ENCODE measurements at places on chromosomes 3 and 15.

- DNase-seq, result no peak
Measured at GRCh38 chr3:57110214-57110613, 49.8 kb downstream of the SPATA12 start.

- no peak for DNase-seq
Measured at GRCh38 chr3:171553086-171553485, 92.9 kb upstream of the TNIK start.

DNA sequence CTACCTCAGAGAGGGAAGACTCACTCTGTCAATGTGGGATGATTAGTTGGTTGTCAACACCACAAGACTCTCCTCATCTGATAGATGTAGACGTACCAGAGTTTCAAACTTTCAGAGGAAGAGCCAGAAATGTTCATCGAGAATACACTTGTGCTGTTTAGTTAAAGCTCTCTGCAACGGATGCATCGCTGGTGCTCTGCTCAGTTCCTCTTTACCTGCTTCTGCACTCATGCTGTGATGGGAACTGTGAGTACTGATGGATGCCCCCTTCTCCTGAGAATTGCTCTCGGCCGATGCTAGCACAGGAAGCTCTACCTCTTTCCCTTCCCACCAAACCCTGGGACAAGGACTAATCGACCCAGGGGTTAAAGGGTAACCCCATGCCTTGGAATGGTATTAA, 51.8 kb upstream of the CCDC54 start:
- no peak for DNase-seq

GRCh38 chr3:94811836-94812235, 749.0 kb downstream of the NSUN3 start:
- no peak for DNase-seq

GRCh38 chr3:40800343-40800742, 275.6 kb downstream of the ZNF621 start:
- no peak for DNase-seq

- DNase-seq, result no peak
Measured at GRCh38 chr3:187063286-187064121, 75.8 kb downstream of the RPL39L start.

GRCh38 chr3:12436514-12437220, 47.6 kb upstream of the TSEN2 start:
- DNase-seq, result no peak

DNA sequence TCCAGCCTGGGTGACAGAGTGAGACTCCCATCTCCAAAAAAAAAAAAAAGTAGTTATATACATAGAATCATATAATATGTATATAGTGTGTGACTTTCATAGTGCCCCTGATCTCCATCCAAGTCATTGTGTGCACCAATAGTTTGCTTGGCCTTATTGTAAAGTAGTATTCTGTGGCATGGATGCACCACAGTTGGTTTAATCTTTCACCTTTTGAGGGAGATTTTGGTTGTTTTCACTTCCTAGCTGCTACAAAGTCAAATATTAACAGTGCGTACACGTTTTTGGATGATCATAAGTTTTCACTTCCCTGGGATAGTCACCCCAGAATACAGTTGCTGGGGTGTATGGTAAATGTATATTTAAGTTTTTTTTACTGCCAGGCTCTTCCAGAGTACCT, 162.8 kb downstream of the PTPRG start:
- DNase-seq, result no peak

- no peak for DNase-seq
Measured at GRCh38 chr3:191944835-191945234, 483.9 kb downstream of the PYDC2 start.

DNA sequence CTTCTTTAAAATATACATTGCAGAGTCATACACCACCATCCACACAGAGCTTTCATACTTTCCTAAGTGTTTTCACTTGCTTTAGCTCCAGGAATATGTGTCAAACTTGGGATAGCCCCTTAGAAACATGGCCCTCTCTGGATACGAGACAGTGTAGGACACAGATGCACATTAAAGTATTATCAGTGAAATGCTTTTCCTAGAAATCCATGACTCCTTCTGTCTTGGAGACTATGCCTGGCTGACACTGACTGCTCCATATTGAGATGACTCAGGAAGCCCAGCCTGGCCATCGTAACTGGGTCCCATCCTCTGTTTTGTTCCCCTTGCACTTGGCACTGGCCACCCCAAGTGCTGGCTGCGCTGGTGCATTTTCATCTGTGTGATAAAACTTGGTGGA, 204.8 kb downstream of the PDZRN3 start:
- no peak for DNase-seq

DNA sequence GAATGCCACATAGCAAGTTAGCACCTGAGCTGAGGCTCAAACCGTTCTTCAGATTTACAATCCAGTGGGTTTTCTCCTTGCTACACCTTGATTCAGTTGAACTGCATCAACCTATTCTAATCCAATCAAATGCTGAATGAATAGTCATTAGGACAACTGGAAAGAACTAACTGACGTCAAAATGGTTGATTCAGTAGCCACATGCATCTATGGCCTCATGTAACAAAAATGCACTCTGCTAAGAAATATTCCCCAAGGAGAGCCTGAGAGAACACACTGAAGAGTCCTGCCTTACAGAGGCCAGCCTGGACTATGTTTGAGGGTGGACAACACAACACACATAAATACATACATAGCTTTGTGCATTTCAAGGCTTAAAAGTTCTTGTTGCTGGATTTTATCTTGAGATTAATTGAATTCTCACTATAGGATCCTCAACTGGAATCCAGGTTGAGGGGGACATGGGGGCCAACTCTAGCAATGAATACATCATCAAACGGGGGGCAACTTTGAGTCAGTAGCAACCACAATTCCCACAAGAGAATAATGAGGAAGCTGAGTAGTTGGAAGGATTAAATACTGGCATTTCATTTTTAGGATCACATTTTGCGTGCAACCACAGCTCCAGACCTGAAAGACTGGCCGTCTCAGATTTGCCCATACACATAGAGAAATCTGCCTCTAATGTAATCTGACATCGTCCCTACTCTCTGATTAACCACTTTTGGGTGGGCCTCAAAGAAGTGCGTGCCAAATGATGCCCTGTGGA, 280.2 kb upstream of the ICE2 start:
- no peak for DNase-seq

DNA sequence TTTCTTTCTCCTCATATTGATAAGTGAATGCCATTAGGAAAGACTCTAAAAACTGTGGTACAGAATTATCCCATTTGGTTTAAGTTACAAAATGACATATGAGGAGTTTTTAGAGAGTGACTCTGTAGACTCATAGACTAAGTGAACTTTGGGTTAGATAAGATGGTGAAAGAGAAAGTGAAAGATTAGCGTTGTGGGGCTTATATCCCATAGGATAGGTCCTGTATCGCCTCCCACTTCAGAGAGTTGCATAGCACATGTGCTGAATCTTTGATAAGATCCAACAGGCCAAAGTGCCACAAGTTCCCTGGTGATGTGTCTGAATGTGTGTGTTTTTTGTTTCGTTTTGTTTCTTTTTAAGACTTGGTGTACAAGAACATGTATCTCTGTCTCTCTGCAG, 666.9 kb downstream of the MECOM start:
- no peak for DNase-seq

GRCh38 chr3:186073641-186074040, 35.2 kb downstream of the ETV5 start:
- DNase-seq, result no peak

- DNase-seq, result no peak
Measured at GRCh38 chr3:30664884-30665283, 58.5 kb downstream of the TGFBR2 start.

- no peak for DNase-seq
Measured at GRCh38 chr3:23953523-23953922, 8.4 kb downstream of the NR1D2 start.

GRCh38 chr3:46674031-46674845, 19.2 kb downstream of the ALS2CL start:
- DNase-seq, result no peak

GRCh38 chr3:4776399-4776979, 202.7 kb upstream of the BHLHE40 start:
- DNase-seq, result no peak

GRCh38 chr3:43194069-43194468, 88.2 kb upstream of the POMGNT2 start:
- no peak for DNase-seq

DNA sequence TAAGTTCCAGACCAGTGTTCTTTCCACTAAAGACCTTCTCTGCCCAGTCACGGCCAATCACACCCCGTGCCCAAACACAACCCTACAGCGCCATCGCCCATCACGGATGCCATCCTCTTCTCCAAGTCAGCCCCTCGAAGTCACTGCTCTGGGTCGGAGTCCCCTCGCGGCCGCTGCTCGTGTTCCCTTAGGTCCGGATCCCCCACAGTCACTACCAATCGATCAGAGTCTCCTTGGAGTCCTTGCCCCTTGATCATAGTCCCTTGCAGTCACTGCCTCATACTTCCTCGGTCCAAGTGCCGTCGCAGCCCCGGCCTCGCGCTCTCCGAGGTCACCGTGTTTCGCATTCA, 461 bp downstream of the PCYT1A start:
- DNase-seq, result no peak

- no peak for DNase-seq
Measured at GRCh38 chr3:47412842-47413520, 32.2 kb downstream of the PTPN23 start.

DNA sequence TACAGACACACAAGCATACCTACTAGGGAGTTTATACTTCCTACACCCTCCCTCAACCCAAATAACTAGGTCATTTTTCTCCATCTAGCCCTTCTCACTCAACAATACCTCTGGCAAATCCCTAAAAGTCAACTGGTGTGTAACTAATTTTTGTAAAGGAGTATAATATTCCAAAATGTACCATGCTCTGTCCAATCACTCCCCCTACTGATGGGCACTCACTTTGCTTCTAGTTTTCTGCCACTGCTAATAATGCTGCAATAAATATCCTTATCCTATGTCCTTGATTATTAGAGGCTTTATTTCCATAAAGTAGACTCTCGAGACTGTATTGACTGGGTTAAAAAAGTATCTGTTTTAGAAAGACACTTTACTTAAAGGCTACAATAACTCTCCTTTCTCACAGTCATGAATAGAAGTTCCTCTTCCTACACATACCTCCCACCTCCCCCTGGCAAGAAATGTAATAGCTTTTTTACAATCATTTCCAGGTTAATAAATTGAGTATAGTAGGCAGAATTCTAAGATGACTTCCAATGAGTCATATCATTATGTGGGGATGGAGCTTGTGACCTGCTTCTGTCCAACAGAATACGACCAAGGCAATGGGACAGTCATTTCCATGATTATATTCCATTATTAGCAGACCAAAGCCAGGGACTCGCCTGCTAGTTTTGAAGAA, 30.0 kb downstream of the SHQ1 start:
- DNase-seq, result no peak

GRCh38 chr3:99939876-99940275, 122.2 kb downstream of the CMSS1 start:
- DNase-seq, result no peak

- DNase-seq, result no peak
Measured at GRCh38 chr3:67090474-67090873, 92.4 kb downstream of the KBTBD8 start.

DNA sequence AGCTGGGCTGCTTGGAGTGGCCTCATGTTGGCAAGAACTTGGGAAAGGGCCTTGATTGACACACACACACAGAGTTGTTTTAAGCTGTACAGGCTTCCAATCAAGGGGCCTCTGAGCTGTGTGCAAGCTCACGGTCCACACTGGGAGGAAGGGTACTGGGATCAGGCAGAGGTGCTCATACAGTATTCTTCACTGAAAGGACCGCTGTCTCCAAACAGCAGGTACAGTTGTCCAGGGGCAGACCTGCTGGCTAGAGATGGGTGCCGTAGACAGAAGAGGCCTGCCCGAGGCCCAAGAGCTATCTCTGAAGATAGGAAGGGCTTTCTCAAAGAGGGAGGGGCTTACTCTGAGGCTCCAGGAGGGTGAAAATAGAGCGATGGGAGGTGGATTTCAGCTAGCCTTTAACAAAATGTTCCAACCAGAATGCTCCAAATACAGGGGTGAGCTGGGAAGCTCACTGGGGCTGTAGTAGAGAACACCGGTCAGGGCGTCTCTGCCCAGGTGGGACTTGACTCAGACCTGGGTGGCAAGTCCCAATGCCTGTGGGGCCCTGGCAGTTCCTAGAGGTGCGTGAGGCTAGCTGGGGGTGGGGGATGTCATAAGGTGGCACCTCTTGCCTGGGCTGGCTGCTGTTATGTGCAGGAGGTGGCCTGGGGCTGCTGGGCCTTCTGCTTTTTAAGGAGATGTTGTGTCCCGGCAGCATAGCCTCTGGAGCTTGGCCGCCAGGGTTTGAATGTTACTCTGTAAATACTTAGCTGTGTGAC, 42.7 kb downstream of the RASGRF1 start:
- DNase-seq, result no peak

- no peak for DNase-seq
Measured at GRCh38 chr15:71596672-71597071, 213.7 kb upstream of the NR2E3 start.

- DNase-seq, result no peak
Measured at GRCh38 chr3:149534671-149535332, 60.3 kb downstream of the TM4SF4 start.

DNA sequence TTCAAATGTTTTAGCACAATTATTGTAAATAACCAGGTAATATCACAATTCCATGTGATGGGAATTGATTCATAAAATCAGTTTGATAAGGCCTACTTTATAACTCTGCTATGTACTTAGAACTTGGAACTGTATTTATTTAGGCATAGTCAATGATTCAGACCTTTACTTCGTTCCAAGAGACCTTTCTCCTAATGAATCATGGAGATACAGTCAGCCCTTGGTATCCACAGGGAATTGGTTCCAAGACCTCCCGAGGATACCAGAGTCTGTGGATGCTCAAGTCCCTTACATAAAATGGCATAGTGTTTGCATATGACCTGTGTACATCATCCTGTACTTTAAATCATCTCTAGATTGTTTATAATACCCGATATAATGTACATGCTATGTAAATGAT, 60.8 kb upstream of the UMPS start:
- DNase-seq, result no peak

DNA sequence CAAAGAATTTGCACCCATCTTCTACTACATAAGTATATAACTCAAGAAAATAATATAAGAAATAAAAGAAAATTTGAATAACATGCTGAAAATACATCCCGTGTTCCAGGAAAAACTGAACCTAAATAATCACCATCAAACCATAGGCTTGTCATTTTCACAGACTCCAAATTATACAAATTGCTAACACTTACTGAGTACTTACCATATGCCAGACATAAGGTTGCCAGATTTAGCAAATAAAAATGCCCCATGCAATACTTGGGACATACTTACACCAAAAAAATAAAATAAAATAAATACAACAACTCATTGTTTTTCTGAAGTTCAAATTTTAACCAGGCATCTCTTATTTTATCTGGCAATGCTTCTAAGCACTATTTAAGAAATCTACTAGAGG, 760.4 kb upstream of the SEMA6D start:
- no peak for DNase-seq

- no peak for DNase-seq
Measured at GRCh38 chr3:134769287-134769868, 25.7 kb upstream of the EPHB1 start.

- DNase-seq, result no peak
Measured at GRCh38 chr3:95200384-95200783, 1137.5 kb downstream of the NSUN3 start.

- no peak for DNase-seq
Measured at GRCh38 chr15:82916161-82916952, 36.2 kb downstream of the HOMER2 start.
